ENCODE measurements at places on chromosomes 6 and 20. TPM values are rescaled to one million over a fixed set of nuclear protein-coding genes. Genes with fewer than 3 reads are reported as not detected.

The MBOAT1 gene
- total RNA-seq, result 2.5 TPM

The ZNF165 gene
- 1.2 TPM for total RNA-seq

The TGM3 gene
- total RNA-seq, result not detected

The REV3L gene
- total RNA-seq, result 6.6 TPM

The BMP6 gene
- 20.7 TPM for total RNA-seq

The LRRN4 gene
- not detected for total RNA-seq

The SLC17A4 gene
- not detected for total RNA-seq

The PBOV1 gene
- total RNA-seq, result not detected

The ISM1 gene
- 0.24 TPM for total RNA-seq

The C20orf202 gene
- 0.22 TPM for total RNA-seq

The TRIM40 gene
- not detected for total RNA-seq

The IMPG1 gene
- not detected for total RNA-seq

The SLC32A1 gene
- total RNA-seq, result not detected

The TAGAP gene
- not detected for total RNA-seq

The LAMA2 gene
- total RNA-seq, result 0.30 TPM

The RIPPLY2 gene
- total RNA-seq, result not detected

The CALHM5 gene
- 0.06 TPM for total RNA-seq

The LST1 gene
- 0.36 TPM for total RNA-seq

The PPIL6 gene
- total RNA-seq, result 3.6 TPM

The MLN gene
- total RNA-seq, result not detected

The SLCO4A1 gene
- 14.1 TPM for total RNA-seq

The FOXF2 gene
- total RNA-seq, result 23.1 TPM

The CNKSR3 gene
- total RNA-seq, result 6.5 TPM

The APMAP gene
- total RNA-seq, result 188 TPM

The SNAP25 gene
- 15.4 TPM for total RNA-seq

The MROH8 gene
- 1.2 TPM for total RNA-seq

The MEP1A gene
- not detected for total RNA-seq

The EBF4 gene
- total RNA-seq, result 3.9 TPM

The GJA10 gene
- total RNA-seq, result not detected

The UBE2V1 gene
- total RNA-seq, result 101 TPM

The JPH2 gene
- total RNA-seq, result 4.9 TPM

The SLC22A1 gene
- total RNA-seq, result 2.4 TPM

The TRERF1 gene
- total RNA-seq, result 7.9 TPM

The IPCEF1 gene
- total RNA-seq, result 0.02 TPM

The RUNX2 gene
- 1.2 TPM for total RNA-seq

The C6orf132 gene
- 2.5 TPM for total RNA-seq

The HFE gene
- total RNA-seq, result 14.6 TPM

The NCOA5 gene
- total RNA-seq, result 23.9 TPM

The CTAGE9 gene
- not detected for total RNA-seq
